ENCODE measurements at places on chromosomes 6 and 20.

- DNase-seq: no peak
Measured at GRCh38 chr6:146813554-146813953, 214.8 kb downstream of the ADGB start.

DNA sequence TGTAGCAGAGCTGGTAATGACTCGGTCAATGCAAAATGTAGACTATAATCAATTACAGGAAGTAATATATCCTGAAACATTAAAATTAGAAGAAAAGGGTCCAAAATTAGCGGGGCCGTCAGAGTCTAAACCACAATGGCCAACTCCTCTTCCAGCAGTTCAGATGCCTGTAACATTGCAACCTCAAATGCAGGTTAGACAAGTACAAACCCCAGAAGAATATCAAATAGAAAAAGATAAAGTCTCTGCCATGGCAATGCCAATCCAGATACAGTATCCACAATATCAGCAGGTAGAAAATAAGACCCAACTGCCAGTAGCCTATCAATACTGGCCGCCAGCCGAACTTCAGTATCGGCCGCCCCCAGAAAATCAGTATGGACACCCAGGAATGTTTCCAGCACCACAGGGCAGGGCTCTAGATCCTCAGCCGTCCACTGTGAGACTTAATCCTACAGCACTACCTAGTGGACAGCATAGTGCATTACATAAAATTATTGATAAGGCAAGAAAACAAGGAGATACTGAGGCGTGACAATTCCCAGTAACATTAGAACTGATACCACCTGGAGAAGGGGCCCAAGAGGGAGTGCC is 158.4 kb downstream of the GPX5 start:
- peak; percentile 15 for DNase-seq

GRCh38 chr6:11736601-11737000 is 42.0 kb downstream of the ADTRP start:
- DNase-seq: no peak

- DNase-seq: no peak
Measured at GRCh38 chr6:117233145-117233544, 32.2 kb upstream of the VGLL2 start.

- no peak for DNase-seq
Measured at GRCh38 chr6:39261751-39262150, 32.5 kb upstream of the KCNK5 start.

DNA sequence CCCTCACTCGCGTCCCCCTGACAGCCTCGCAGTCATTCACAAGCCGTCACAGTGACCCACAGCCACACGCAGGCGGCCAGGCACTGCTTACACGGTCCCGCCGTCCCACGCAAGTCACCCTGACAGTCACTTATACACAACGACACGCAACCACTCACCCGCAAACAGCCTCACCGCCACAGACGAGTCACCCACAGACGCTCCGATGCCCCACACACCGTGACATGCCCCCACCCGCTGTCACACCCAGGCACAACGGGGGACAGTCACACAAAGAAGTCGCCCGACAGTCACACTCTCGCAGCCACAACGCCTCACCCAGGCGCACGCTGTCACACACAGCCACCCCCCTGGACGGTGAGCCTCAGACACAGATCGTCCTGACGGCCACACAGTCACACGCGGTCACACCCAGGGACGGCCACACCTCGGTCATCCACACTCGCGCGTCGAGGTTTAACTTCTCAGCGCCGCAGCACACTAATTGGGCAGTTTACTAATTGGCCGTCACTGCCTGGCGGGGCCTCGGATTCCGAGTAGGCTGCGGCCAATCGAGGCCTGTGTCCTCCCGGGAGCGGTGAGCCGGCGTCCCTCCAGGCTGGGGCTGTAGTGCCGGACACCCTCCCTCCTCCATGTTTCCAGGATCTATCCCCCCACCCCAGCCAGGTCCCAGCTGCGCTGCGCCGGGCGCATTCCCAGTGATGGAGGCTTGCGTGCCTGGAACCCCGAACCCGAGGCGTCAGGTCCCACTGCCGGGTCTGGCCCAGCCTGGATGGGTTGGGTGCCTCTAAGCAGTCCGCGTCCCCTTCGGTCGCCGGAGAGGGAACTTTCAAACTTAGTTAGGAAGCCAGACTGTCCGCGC is 790 bp downstream of the TOX2 start:
- no peak for DNase-seq

DNA sequence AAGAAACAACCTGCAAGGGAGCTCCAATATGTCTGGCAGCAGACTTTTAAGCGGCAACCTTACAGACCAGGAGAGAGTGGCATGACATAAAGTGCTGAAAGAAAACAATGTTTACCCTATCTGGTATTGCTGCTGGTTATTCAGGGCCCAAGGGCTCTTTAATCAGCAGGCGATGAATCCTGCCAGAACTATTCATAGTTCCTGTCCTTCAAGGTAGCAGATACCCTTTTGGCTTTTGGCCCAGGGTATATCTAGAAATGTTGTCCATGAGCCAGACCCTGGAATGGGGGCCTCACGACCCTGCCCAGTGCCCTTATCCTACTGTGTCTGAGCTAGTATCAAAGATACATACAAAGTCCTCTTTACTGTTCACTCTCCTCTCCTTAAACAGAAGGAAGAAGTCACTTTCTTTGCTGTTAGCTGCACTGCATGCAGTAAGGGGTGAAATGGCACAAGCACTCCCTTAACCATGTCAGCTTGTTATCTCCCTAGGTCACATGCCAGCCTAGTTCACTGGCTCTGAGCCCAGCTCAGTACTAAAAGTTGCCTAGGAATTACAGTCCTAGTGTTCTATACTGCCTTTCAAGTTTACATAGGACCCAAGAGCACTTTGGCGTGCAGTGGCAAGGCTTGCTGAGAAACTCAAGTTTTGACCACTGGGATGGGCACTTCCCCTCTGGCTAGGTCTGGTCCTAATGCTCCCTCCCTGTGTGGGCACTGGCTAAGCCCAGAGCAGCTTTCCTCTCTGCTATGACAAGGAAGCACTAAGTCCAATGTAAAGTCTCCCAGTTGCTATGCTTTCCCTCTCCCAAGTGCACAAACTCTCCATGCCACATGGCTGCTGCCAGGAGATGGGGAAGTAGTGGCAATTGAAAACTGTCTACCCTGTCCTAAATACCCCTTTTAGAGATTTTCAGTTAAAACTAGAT is 122.0 kb downstream of the HTR1B start:
- no peak for DNase-seq

DNA sequence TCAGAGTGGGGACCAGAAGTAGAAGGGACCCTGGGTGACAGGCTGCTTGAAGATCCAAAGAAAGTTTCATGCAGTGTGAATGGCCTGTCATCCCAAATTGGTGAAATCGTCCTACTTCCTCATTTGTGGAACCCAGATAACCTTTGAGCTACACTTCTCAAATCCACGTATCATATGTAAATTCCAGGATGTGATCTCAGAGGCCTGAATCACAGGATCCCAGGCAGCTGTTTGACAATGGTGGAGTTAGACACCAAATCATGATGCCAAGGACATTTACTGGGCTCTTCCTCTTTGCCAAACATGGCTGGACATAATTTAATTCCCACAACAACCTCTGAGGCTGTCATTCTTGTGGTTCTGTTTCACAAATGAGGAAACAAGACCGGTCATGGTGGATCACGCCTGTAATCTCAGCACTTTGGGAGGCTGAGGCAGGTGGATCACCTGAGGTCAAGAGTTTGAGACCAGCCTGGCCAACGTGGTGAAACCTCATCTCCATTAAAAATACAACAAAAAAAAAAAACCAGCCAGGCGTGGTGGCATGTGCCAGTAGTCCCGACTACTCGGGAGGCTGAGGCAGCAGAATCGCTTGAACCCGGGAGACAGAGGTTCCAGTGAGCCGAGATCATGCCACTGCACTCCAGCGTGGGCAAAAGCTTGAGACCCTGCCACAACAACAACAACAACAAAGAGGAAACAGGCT is 39.9 kb upstream of the TTPAL start:
- DNase-seq: no peak
